ENCODE measurements at places on chromosomes 7 and 10. TPM values are rescaled to one million over a fixed set of nuclear protein-coding genes. Genes with fewer than 3 reads are reported as not detected.

The AFAP1L2 gene
- total RNA-seq = 1.7 TPM

The SLC26A4 gene
- total RNA-seq = 1.7 TPM

The PRRT4 gene
- not detected for total RNA-seq

The TMEM209 gene
- 23.3 TPM for total RNA-seq

The LIPN gene
- total RNA-seq = not detected

The LIPK gene
- not detected for total RNA-seq

The ALDH18A1 gene
- 86.4 TPM for total RNA-seq

The CYP3A5 gene
- total RNA-seq = not detected

The ZNF107 gene
- total RNA-seq = 7.0 TPM

The VWDE gene
- 0.50 TPM for total RNA-seq

The CALML3 gene
- not detected for total RNA-seq

The FFAR4 gene
- total RNA-seq = not detected

The EIF5AL1 gene
- total RNA-seq = 0.93 TPM

The CEP55 gene
- total RNA-seq = 84.8 TPM

The C7orf33 gene
- not detected for total RNA-seq

The GDF10 gene
- total RNA-seq = not detected

The MACC1 gene
- total RNA-seq = not detected

The PCLO gene
- 0.72 TPM for total RNA-seq

The SAP25 gene
- not detected for total RNA-seq

The HMX2 gene
- total RNA-seq = not detected

The MMD2 gene
- not detected for total RNA-seq

The GRM8 gene
- total RNA-seq = not detected

The CTAGE15 gene
- total RNA-seq = not detected

The CNTNAP2 gene
- not detected for total RNA-seq

The SLC18A2 gene
- under 0.01 TPM for total RNA-seq

The TMEM139 gene
- total RNA-seq = not detected

The MNX1 gene
- not detected for total RNA-seq

The STEAP2 gene
- total RNA-seq = 8.2 TPM

The SLC16A12 gene
- total RNA-seq = 0.80 TPM

The GNGT1 gene
- not detected for total RNA-seq

The SPDYE8 gene
- not detected for total RNA-seq

The OR2A14 gene
- not detected for total RNA-seq

The IL6 gene
- 23.7 TPM for total RNA-seq

The CALHM1 gene
- total RNA-seq = not detected

The NPY gene
- total RNA-seq = not detected

The POLR2J gene
- 38.3 TPM for total RNA-seq

The RALA gene
- 154 TPM for total RNA-seq

The NRAP gene
- not detected for total RNA-seq

The ANXA8 gene
- not detected for total RNA-seq

The MMP21 gene
- 0.13 TPM for total RNA-seq

The CDHR3 gene
- 4.7 TPM for total RNA-seq

The SYNPO2L gene
- not detected for total RNA-seq

The SHTN1 gene
- 20.7 TPM for total RNA-seq

The SLC26A5 gene
- total RNA-seq = 0.14 TPM

The UTF1 gene
- total RNA-seq = not detected

The GPR141 gene
- total RNA-seq = not detected

The CPN1 gene
- not detected for total RNA-seq

The CAPZA2 gene
- total RNA-seq = 509 TPM

The SRRT gene
- 59.0 TPM for total RNA-seq

The FIS1 gene
- total RNA-seq = 123 TPM

The MGAM2 gene
- not detected for total RNA-seq

The ANKRD1 gene
- 1,007 TPM for total RNA-seq

The ANKRD61 gene
- 0.22 TPM for total RNA-seq
